ENCODE measurements at places on chromosomes 13 and 19.
A peak's percentile ranks its signal among the peaks of the same experiment; 100 is the strongest.

DNA sequence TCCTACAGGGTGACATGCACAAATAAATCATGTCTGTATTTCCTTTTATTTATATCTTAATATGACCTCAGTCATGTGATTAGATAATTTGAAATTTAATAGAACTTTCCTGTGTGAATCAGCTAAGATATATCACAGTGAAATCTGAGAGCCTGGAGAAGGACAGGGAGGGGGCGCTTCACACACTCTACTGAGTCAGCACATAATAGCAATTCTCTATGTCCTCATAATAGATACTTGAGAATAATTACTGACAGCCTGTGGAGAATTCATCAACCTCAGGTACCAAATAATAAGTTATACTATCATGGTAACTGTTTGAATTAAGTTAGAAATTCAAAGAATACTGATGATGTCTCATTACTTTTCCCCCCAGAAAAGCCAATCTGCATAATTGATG is 98.0 kb upstream of the SLC10A2 start:
- DNase-seq = no peak

- peak; percentile 45 for DNase-seq
These were observed 1.7 kb downstream of the ANO8 start for GRCh38 chr19:17332677-17333581.

DNA sequence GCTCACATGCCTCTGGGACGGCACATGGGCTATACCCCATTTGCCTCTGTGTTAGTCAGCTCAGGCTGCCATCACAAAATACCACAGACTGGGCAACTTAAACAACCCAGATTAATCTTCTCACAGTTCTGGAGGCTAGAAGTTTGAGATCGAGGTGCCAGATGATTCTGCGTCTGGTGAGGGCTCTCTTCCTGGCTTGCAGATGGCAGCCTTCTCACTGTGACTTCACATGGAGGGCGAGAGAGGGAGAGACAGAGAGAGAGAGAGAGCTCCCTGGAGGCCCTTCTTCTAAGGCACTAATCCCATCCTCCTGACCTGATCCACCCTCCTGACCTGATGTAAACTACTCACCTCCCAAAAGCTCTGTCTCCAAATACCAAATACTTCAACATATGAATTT is 55.0 kb downstream of the GPR12 start:
- DNase-seq = no peak

DNA sequence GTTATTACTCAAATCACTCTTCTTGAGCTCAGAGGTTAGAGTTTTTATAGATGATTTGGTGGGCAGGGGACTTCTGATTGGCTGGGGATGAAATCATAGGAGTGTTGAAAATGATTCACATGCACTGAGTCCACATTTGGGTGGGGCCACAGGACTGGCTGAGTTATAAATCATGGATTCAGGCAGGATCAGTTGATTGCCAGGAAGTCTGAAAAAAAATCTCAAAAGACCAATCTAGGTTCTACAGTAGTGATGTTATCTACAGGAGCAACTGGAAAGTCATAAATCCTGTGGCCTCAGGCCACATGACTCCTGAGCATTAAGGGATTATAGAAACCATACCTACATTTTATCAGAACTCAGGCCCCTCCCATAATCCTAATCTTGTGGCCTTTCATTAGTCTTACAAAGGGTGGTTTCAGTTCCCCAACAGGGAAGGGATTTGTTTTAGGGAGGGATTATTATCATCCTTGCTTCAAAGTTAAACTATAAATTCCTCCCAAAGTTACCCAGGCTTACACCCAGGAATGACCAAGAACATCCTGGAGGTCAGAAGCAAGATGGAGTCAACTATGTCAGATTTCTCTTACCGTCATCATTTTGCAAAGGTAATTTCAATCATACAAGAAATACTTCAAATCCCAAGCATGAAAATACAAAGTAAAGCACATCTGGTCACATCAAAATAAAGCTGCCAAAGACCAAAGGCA is 5.6 kb upstream of the CCDC70 start:
- no peak for DNase-seq

GRCh38 chr13:51612867-51613266 is 28.6 kb downstream of the WDFY2 start:
- no peak for DNase-seq

- peak; percentile 38 for DNase-seq
These were observed 593 bp downstream of the ATP8B3 start for GRCh38 chr19:1811472-1811894.

DNA sequence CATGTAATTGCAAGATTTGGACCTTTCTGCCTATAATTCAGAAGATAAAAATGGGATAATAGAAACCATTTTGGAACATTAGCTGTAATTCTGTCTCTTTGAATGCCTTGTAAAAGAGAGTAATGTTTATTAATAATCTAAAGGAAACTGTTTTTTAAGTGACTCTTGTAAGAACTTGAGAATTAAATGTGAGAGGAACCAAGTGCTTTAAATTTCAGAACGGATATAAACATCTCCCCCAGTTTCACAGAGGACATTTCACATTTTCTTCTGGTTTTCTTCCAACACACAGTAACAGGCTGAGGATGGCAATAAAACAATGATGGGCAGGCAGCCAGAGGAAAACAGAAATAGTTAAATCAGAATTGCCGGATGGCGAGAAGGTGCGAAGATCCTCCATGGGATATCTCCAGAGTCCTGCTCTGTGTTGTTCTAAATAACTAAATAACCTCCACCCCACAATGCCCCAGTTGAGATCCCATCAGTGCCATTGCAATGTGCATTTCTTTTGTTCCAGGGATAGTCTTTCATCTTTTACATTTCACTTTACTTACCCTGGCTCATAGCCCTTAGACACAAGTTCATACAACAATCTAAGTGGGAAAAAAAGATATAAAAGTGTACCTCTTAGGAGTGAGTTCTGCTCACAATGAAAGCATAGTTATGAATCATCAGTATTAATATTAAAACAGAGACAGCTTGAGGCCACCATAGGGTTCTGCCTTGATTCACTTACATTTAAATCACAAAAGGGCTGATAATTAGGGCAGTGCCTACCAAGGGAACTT is 73.3 kb downstream of the TNFRSF19 start:
- no peak for DNase-seq

DNA sequence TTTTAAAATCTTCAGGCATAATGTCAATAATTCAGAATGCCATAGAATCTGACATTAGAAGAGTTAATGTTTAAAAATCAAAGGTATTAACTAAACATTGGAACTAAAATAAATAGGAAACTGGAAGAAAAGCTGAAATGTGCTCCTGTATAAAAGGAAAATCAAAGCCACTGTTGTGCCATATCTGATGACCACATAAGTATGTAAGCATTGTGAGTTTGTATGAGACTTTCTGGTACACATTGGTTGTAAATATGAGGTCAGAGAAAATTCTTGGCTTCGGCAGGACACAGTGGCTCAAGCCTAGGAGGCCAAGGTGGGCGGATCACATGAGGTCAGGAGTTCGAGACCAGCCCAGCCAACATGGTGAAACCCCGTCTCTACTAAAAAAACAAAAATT is 48.3 kb upstream of the INTS6 start:
- no peak for DNase-seq

- DNase-seq = no peak
These were observed 4.0 kb downstream of the RDH13 start for GRCh38 chr19:55058781-55059610.

DNA sequence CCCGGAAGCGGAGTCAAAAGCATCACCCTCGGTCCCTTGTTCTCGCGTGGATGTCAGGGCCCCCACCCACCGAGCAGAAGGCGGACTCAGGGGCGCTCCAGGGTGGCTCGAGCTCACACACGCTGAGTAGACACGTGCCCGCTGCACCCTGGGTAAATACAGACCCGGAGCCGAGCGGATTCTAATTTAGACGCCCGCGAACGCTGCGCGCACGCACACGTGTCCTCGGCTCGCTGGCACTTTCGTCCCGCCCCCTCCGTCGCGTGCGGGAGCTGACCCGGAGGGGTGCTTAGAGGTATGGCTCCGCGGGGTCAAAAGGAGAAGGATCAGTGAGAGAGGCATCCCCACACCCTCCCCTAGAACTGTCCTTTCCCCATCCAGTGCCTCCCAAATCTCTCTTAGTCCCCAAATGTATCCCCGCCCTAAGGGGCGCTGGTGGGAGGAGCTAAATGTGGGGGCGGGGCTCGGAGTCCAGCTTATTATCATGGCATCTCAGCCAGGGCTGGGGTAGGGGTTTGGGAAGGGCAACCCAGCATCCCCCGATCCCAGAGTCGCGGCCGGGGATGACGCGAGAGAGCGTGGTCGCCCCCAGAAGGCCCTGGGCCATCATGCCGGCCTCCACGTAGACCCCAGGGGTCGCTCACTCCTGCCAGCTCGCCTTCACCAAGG is 451 bp upstream of the ICAM5 start:
- DNase-seq = peak; percentile 63

DNA sequence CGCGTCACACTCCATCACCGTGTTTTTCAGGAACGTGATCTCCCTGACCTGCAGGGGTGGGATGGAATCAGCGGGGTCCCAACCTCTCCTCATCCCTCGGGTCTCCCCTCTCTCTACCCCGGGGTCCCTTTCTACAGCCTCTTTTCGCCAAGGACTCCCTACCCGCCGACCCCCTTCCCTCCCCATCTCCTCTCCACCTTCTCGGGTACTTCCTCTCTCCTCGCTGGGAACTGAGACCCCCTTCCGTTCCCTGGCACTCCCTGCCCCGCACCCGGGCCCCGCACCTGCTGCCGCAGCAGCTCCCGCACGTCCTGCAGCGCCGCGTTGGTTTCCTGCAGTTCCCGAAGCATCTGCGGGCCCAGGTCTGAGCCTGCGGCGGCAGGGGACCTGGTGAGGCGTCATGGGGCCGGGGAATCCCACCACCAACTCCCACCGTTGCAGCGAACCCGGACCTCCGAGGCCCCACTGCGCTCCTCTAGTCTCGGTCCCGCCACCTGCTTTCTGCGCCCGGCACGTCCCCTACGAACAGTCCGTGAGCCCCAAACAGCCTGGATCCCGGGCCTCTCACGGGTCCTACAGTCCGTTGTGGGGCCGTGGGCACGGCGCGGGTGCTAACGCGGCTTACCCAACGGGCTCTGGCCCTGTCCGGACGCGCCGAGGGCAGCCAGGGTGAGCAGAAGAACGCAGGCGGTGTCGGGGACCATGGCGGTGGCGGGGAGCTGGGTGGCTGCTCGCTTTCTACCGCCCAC is at the start of gene COMP:
COMP (minus strand) TSS at position 740 of the 749 bp plus-strand sequence; CDS start at position 704, 36 bp downstream.
- DNase-seq = no peak

- DNase-seq = no peak
These were observed 6.0 kb downstream of the KANK2 start for GRCh38 chr19:11191273-11191755.

DNA sequence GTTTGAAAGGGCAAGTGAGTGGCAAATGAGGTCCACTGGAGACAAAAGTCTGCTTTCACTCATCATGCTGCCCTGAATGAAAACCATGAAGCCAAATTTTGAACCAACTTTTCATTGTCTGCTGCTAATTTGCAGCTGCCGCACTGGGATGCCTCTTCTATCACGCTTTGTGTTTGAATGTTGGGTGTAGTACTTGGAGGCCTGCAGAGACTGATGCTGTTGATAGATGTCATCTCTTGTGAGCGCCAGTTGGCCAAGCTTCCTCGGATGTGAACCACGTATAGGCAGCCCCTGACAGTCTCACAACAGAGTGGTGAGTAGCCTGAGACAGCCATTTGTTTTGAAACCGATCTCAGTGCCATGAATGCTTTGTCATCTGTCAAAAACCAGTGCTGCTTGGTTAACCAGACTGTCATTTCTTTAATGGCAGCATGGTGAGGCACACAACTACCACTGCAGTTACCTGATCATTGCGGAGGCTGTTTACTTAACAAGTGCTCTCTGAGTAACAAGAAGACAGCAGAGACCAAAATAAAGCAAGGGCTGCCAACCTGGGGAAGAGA is 31.2 kb upstream of the SLC10A2 start:
- DNase-seq = no peak

GRCh38 chr19:14632286-14632685 is 42.4 kb downstream of the ADGRE3 start:
- DNase-seq = no peak

DNA sequence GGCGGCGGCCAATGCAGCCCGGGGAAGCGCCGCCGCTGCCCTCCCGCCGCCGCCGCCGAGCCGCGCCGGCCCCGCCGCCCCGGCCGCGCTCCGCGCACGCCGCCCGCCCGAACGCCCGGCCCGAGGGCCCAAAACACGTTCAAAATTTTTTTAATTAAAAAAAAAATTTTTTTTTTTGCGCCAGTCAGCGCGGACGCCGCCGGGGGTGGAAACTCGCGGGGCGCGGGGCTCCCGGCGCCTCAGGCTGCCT is 468 bp downstream of the HMGB1 start:
- DNase-seq = no peak

- DNase-seq = no peak
These were observed 20.6 kb downstream of the LRRC4B start for GRCh38 chr19:50547385-50548190.

DNA sequence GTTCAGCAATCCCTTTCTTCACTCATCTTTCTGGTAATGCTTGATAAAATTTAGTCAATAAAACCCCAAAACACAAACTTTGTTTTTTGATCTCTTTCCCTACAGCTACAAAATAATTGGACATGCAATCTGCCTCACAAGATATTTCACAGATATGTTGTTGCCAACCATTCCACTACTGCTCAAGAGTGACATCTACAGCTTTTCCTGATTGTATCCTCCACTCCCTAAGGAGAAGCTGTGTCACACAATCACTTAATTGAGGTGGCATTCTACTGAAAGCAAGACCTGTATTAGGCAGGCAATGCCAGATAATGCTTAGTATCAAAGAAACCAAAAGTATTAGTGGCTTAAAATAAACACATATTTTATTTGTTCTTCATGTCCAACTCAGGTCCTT is 1646.2 kb upstream of the SPRY2 start:
- DNase-seq = no peak

DNA sequence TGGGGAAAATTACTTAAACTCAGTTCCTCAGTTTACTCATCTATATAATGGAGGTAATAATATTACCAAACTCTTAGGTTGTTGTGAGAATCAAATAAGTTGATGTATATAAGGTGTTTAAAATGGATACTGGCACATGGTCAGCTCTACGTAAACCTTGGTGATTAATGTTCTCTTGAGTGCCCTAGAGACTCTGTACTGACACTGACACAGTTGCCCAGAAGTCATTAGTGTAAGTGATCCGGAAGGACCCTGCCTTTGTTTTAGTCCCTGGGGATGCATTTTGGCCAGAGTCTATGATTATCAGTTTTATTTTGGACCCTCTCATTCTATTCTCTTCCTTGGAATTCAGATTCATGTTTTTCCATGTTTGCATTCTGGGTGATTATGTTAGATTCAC is 31.9 kb downstream of the CHST8 start:
- DNase-seq = no peak

- DNase-seq = no peak
These were observed 893.4 kb downstream of the DIAPH3 start for GRCh38 chr13:59270327-59270726.
